Stimulated activated CD4-positive, alpha-beta T cell treated with anti-CD3 and anti-CD28 coated beads, TNF-alpha, amount 100 ng/mL, for 24 hours (primary cell): ENCODE measurements at places on chromosomes 4 and X.
A peak's percentile ranks its signal among the peaks of the same experiment; 100 is the strongest.

DNA sequence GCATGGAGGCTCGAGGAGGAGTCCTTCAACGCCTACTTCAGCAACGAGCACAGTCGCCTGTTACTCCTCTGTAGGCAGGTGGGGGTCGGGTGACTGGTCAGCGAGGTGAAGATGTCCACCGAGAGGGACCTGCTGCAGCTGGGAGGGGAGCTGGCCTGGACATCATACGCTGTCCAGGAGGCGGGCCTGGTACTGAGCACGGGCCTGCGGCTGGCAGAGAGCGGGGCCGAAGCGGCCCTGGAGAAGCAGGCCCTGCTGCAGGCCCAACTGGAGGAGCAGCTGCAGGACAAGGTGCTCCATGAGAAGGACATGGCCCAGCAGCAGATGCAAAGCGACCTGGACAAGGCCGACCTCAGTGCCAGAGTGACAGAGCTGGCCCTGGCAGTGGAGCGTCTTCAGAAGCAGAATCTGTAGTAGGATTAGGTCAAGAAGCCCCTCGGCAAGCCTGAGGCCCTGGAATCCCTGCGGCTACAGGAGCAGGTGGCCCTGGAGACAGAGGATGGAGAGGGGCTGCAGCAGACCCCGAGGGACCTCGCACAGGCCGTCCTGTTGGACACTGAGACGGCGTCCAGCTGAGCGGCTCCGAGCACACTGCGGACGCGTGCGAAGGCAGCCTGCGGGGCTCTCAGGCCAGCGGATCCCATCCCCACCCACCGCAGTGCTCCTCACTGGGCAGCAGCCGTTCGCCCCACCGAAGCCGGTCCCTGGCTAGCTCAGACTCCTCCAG is 11.9 kb downstream of the SMIM10L2A start:
- no peak for DNase-seq

GRCh38 chr4:7661846-7662506 is 227.2 kb upstream of the PSAPL1 start:
- DNase-seq: no peak

- DNase-seq: no peak
Observed at GRCh38 chrX:124534536-124534935, 188.2 kb downstream of the SH2D1A start.

GRCh38 chr4:153152501-153153338 is 51.5 kb upstream of the TRIM2 start:
- DNase-seq: peak; percentile 77

DNA sequence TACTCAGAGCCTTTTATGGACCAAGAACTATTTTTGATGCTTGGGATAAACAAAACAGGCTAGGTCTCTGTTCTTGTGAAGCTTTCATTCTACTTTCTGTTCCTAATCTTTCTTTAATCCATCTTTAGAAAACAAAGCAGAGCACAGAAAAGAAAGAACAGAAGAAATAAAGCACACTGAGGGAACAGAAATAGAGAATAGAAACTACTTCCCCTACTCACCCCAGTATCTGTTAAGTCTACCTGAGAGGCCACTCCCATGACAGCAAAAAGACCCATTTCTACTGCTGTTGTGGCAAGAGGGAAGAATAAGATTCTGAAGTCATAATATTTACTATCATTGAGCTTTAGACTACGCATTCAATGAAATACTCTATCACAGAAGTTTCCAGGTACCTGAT is 9.2 kb downstream of the RFC1 start:
- no peak for DNase-seq

DNA sequence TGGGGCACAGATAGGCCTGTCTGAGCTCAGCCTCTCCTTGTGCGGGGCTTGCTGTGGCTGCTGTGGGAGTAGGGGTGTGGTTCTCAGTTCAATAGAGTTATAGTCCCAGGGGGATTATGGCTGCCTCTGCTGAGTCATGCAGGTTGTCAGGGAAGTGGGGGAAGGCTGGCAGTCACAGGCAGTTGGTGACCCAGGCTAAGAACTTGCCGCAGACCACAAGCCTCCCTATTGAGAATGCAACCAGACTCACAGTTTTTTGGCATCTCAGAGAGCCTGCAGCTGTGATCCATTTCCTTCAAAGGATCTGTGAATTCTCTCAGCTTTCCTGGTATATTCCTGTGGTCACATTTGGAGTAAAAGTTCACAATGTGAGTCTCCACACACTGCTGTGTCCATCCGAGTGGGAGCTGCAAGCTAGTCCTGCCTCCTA is 364.9 kb downstream of the ZNF674 start:
- no peak for DNase-seq

GRCh38 chr4:139808381-139808807 is 142.8 kb downstream of the MGST2 start:
- DNase-seq: no peak

GRCh38 chr4:98341309-98341708 is 80.1 kb downstream of the RAP1GDS1 start:
- no peak for DNase-seq

- no peak for DNase-seq
Observed at GRCh38 chrX:72621625-72622485, 49.2 kb upstream of the HDAC8 start.

DNA sequence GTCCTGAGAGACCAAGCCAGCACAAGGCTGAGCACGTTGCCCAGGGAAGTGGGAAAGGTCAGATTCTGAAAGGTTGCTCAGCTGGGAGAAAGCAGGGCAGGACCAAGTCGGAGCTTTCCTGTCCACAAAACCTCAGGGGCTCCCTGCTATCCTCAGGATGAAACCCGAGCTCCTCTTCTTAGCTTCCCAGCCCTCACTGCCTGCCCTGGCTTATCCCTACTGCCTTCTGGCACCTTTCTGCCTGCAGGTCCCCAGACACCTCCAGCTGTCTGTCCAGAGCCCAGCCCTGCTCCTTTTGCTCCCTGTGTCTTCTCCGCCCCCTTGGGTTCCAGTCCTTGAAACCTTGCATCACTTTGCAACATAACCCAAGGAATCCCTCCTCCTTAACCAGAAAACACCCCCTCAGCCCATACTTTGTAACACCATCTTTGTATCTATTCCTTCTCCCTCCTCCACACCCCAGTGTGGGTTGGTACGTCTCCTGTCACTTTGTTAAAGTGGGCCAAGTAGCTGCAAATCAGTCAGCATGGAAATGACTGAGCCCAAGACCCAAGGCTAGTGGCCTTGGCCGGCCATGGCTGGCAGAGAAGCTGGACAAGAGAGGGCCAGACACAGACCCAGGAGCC is 20.0 kb upstream of the PRRG3 start:
- no peak for DNase-seq

GRCh38 chr4:145216535-145216934 is 36.1 kb upstream of the OTUD4 start:
- no peak for DNase-seq

- no peak for DNase-seq
Observed at GRCh38 chrX:152899874-152900719, 2.2 kb downstream of the ZNF185 start.

DNA sequence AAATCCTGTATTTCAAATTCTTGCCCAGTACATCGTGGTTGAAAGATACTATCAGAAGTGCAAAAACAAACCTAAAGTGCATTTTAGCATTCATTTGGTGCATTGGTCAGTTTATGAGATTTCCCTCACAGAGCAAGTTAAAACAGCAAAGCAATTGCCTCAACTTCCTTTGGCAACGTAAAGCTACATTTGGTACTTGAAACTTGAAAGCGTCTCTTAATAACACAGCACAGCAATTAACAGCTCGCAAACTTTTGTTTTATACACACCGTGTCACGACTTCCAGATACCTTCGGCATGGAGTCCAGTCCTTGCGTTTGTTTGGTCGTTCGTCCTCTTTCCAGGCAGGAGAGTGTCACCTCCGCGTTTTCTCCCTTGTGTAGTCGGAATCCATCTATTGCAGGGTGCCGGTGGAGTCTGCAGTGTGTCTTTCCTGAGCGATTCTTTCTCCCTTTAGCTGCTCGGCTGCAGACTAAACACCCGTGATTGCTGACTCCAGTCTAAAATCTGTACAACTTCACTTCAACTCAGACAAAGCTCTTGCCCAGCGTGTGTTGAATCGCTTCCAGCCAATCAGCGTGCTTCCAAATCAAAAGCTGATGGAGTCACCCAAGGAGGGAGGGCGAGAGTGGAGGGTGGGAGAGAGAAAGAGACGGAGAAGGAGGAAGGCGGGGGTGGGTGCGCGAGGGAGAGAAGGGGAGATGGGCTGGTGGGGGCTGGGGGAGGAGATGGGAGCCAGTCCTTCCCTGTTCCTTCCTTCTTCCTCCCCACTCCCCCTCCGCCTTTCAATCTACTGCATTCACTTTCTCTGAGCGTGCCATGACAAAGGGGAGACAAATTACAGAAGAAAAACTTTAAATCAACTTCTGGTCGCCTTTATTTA is at the start of gene PCDH18:
PCDH18 (minus strand) TSS at position 509 of the 883 bp plus-strand sequence; CDS start at position 103, 406 bp downstream.
- DNase-seq: no peak

DNA sequence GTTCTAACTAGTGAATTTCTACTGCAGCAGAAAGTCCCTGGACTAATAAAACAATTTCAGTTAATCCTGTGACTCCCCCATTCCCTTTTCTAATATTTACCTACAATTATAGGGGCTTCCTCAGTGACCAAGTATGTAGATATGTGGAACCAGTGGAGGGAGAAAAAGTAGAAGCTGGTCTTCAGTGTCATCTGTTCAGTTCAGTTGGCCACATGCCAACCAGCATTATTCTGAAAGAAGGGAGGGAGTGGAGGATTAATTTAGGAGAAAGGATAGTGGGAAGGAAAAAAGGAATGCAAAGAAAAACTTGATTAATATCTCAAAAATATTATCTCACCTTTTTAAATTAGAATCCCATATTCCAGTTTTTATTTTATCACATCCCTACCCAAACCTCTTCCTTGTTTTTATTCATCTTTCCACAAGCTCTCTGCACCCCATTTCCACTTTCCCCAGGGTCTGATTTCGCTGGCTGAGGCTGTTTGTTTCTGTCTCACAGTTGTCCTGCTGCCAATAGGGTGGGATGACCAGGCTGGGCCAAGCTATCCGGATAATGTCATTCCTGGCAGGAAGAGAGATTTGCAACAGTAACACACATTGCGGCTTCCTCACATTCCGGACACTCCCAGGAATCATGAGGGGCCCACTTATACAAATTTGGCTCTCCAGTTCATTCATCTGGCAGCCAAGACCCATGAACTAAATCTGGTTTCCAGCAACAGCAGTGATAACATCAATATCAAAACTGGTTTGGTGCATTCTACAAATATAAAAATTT is 24.6 kb upstream of the ANTXR2 start:
- no peak for DNase-seq

GRCh38 chr4:148445071-148445859 is 3.1 kb upstream of the NR3C2 start:
- DNase-seq: peak; percentile 39

GRCh38 chr4:88697141-88697540 is 488 bp downstream of the NAP1L5 start:
- DNase-seq: no peak

DNA sequence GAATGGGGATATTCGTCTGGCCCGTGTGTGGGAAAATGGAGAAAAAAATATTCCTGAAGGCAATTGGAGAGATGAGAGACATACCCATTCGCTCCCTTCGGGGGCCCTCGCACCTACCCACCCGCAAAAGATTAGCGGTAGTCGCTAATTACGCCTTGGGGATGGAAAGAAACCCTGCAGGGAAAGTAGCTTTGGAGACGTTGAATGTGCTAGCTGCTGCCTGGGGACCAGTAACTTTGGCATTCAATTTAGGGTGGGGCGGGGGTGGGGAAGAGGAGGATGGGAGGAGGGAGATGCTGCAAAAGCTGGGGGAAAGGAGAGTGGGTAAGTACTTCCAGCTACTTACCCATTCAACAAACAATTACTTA is 407 bp upstream of the ZC4H2 start:
- no peak for DNase-seq

DNA sequence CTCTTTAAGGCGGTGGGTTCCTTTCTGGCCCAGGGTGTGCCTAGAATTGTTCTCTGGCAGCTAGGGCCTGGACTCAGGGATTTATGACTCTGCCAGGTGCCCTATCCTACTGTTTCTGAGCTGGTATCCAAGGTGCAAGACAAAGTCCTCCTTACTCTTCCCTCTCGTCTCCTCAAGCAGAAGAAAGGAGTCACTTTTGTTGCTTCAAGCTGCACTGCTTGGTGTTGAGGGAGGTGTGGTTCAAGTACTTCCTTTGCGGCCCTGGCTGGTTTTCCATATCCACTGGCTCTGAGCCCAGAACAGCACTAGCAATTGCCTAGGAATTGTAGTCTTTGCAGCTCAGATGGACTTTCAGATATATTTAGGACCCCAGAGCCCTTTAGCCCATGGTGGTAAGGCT is 39.3 kb downstream of the RTL3 start:
- DNase-seq: no peak

- DNase-seq: no peak
Observed at GRCh38 chr4:31548823-31549222, 828.7 kb downstream of the PCDH7 start.

GRCh38 chrX:9953396-9953795 is 13.8 kb upstream of the CLDN34 start:
- no peak for DNase-seq

DNA sequence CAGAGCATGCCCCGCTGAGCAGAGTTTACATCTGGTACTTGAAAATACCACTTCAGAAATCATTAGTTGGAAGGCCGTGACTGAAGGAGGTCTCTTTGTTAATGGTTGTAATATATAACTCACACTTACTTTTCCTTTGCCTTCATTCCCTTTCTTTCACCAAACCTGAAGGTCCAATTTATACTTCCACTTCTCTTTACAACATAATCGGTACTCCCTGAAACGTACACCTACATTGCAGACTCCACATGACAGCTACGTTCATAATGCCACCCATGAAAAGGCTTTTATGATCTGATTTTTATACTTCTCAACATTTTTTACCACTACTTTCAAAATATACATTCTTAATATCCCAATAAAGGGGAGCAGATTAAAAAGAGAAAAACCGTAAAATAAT is 298.7 kb downstream of the C4orf33 start:
- no peak for DNase-seq

- DNase-seq: no peak
Observed at GRCh38 chrX:29518100-29518499, 697.3 kb upstream of the MAGEB2 start.

DNA sequence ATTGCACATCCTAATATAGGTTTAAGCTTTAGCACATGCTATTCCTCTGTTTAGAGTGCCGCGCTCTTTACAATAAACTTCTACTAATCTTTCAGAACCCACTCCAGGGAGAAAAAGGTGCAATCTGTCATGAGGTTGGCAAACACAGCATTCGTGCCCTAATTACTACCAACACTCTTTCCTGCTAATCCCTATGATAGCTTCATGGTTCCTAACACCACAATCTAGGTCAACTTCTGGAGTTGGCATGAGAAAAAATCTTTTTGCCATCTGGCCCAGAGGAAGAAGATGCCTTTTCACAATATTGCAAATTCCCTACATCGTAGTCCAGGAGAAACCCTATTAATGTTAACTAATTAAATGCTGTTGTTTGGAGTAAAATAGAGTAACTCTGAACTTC is 39.6 kb downstream of the TMA16 start:
- no peak for DNase-seq

GRCh38 chr4:182409271-182409670 is 166.1 kb downstream of the TENM3 start:
- no peak for DNase-seq

- DNase-seq: no peak
Observed at GRCh38 chr4:87469390-87469789, 47.0 kb downstream of the NUDT9 start.

- DNase-seq: no peak
Observed at GRCh38 chrX:68666580-68666979, 19.1 kb downstream of the STARD8 start.

GRCh38 chr4:37991623-37992410 is 31.6 kb downstream of the PTTG2 start:
- no peak for DNase-seq

- DNase-seq: no peak
Observed at GRCh38 chr4:38703635-38704034, 39.6 kb downstream of the KLF3 start.
